ENCODE measurements at places on chromosomes 7 and 10.

GRCh38 chr10:9900751-9901150 lies 1116.9 kb upstream of the CELF2 start:
- DNase-seq: peak; percentile 31

DNA sequence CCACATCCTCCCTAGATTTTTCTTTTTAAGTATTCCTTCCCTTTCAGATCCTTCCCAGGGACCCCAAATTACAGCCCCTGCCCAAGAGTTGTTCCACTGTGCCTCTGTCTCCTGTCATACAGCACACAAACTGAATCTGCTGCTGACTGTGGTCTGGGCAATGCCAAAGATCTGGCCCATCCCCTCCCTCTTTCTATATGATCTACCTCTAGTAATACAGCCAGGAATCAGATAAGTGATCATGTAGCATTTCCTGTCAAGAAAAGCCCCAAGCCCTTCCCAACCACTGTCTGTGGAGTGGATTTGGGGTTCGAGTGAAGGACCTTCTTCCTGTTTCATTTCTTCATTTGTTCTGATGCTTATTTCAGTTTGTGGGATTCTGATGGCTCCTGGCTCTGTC lies 6.7 kb downstream of the STX1A start:
- DNase-seq: no peak

GRCh38 chr7:154171422-154171821 lies 119.2 kb downstream of the DPP6 start:
- DNase-seq: no peak

- DNase-seq: no peak
These were observed 227.9 kb upstream of the PRSS58 start for GRCh38 chr7:142485617-142486226.

- DNase-seq: no peak
These were observed 265.0 kb downstream of the ADARB2 start for GRCh38 chr10:1472178-1472958.

DNA sequence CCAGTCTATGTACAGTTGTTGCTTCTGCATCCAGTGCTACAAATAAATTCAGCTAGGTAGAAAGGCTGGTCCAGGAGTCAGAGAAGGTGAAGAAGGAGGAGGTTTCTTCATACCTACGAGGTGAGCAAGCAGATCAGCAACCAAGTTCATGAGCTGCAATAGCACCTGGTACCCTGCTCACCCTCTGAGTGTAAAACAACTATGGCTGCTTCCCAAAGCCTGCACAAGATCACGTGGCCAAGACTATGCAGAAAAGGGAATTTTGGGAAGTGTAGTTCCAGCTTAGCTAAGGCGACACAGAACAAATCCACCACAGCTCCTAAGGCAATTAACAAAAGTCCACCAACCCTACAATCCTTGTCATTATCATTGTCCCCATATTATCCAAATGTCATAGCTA lies 95.9 kb upstream of the AUTS2 start:
- DNase-seq: no peak

DNA sequence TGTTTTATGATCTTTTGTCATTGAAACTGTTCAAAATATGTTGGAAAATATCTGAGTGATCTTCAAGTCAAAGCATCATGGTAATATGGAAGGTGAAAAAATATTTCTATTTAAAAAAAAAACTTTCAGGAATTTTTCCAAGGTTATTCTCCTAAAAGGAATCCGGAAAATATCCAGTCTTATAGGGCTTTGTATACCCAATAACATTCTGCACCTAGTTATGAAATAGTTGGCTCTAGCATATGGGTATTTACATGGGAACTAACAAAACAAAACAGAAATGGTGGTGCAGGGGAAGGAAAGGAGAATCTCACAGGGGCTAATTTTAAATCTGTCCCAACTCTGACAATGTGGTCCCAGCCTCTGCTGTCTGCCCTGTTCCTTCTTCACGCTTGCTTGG lies 167.1 kb upstream of the RHEB start:
- no peak for DNase-seq

DNA sequence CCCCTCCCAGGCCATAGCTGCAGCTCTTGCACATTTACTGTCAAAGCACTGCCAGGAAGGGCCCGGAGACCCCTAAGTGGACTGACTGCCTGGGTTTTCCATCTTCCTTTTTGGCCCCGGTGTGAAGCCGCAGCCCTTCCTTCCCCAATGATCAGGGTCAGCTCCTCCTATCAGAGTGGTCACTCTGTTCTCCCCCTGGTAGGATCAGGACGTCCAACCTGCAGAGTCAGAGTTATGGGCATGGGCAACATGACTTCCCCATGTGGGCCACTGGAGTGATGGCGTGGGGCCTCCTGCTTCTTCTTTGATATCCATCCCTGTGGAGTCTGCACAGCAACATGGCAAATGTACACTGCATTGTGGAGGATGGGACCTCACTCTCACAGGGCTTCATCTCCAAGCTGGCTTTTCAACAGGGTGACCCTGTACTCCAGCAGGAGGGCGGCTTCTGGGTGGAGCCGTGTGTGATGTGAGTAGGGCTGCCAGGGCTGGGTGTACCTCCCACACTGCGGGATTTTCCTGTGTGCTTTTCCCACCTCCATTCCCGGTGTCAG lies 6.4 kb upstream of the RAMP3 start:
- no peak for DNase-seq

DNA sequence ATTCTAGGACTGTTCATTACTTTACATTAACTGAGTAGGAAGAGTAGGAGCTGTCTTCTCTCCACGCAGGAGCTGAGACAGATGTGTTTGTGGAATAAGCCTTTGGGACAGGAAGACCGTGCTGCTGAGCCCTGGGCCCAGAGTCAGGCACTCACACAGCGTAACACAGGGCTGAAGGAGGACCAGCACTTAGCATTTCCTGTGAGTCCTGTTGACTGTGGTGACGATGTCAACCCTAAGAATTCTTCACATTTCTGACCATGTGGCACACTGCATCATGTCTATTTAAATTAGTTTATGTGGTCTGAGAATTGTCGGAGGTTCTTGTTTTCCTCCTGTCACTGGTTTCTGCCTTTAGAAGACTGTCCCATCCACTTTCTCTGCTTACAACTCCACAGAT lies 117.2 kb downstream of the PIP4K2A start:
- DNase-seq: no peak

DNA sequence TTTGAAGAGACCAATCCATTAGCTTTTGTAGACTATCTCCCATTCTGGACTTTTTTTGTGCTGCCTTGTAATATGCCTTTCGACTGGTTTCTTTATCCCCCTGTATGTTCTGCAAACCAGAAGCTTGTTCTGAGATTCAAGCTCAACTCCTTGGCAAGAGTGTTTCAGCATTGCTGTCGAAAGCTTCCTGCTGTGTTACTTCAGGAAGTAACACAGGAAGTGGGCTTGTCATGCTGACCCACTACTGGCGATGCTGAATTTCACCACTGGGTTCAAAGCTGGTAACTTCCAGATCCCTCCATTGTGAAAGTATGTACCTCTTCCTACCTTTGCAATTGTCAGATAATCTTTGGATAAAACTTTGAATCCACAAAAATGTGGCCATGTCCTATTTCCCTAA lies 57.9 kb upstream of the INSYN2A start:
- DNase-seq: no peak

DNA sequence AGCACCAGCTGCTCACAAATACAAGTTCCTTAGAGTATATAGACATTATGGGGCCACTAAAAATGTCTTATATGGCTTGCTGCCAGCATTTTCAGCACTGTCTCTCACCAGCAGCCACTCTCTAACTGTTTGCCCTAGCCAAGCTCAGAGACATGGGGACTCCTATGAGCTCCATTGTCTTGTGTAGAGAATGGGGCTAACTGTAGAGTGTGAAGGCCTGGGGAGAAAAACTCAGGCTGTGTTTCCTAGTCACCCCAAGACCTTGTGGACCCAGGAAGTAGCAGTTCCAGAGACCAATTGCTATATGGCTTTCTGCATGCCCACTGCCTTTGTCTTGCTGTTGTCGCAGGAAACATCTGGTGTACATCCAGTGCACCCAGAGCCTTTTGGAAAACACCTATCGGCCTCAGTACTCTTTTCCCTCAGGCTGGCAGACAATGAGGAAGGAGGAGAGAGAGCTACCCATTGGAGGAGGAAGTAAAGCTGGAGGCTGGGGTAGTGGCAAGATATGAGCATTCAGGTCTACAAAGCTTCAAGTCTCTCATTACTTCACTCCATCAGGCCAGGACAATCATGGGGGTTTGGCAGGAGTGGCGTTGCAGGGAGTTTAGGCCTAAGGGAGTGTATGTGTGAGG lies 28.4 kb downstream of the ENTPD1 start:
- no peak for DNase-seq

GRCh38 chr10:36608866-36609265 lies 516.5 kb upstream of the ANKRD30A start:
- no peak for DNase-seq

DNA sequence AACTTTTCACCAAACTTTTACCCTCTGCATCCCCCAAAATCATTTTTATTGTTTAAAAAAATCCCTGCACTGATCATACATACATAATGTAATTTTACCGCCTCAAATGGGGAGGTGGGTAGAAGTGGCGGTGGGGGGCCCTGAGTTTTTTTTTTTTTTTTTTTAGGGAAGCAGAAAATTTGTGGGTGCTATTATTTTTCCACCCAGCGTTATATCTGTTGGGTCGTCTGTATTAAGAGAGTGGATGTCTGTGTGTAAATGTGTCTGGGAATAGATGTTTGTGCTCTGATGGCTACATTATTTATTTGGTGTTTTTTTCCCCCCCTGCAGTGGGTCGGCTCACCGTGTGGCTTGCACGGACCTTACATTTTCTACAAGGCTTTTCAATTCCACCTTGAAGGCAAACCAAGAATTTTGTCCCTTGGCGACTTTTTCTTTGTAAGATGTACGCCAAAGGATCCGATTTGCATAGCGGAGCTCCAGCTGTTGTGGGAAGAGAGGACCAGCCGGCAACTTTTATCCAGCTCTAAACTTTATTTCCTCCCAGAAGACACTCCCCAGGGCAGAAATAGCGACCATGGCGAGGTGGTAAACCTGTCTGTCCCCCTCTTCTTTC lies 438 bp downstream of the ARID5B start:
- no peak for DNase-seq

DNA sequence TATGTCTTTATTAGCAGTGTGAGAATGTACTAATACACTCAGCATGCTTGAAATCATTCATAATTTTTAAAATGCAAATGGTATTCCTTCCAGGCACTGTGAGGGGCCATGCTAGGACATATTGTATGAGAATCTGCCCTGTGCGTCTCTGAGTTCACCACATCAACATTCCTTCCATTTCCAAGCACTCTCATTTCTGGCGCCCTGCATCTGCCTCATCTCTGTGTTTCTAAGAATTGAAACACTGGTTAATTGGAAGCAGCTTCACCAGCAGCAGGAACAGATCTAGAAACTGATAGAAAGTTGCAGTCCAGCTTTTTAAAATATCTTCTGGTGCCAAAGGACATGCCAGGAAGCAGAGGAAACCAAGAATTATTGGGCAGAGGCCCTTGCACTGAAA lies 555.9 kb upstream of the DPP6 start:
- no peak for DNase-seq

- DNase-seq: no peak
These were observed 311.7 kb upstream of the KIAA1217 start for GRCh38 chr10:23897267-23897666.

DNA sequence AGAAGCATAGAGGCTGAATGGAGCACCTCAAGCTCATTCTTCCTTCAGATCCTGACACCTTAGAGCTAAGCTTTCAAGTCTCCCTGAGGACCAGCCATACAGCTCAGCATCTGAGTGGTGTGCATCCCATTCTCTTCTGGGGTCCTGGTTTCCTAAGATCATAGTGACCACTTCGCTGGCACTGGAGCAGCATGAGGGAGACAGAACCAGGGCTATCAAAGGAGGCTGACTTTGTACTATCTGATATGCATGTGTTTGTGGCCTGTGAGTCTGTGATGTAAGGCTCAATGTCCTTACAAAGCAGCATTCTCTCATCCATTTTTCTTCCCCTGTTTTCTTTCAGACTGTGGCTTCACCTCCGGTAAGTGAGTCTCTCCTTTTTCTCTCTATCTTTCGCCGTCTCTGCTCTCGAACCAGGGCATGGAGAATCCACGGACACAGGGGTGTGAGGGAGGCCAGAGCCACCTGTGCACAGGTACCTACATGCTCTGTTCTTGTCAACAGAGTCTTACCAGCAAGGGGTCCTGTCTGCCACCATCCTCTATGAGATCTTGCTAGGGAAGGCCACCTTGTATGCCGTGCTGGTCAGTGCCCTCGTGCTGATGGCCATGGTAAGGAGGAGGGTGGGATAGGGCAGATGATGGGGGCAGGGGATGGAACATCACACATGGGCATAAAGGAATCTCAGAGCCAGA lies 31.0 kb downstream of the PRSS2 start:
- DNase-seq: no peak

DNA sequence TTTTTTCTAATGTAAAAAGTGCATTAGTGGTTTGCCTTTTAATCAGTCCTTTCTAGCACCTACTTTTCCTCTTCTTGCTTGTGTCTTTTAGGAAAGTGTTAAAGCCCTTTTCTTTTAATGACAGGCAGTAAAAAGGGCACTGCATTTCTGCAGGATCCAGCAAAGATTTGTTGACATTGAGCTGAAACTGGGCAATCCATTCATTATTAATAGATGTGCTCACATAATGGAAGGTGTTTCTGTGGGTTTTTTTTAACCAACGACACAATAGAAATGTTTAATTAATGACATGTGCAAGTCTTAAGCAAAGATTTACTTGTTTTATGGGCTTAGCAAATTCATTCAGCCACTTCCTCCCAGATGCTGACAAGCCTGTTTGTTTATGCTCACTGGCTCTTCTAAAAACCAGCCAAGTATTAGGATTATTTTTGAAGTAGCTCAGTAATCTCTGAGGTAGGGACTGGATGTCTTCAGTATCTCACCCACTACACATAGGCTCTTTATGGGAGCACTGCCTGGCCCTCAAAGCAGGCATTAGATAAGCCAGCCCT lies 1201.1 kb downstream of the SORCS1 start:
- no peak for DNase-seq

- no peak for DNase-seq
These were observed 7.4 kb upstream of the LFNG start for GRCh38 chr7:2512179-2512661.

DNA sequence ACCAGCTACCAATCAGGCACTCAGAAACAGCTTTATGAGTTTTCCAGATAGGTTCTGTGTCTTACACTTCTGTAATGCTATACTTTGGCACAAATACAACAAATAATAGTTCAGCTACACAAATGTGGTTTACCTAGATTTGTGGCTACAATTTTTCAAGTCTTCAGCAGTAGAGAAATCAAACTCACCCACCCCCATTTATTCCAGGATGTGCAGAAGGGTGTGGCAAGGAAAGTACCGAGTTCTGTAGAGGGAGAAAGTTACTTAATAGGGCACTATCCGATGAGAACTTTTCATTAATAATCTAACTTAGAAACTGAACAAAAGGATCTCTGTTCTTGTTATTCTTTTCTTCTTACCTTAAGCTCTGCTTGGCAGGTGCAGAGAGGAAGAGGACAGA lies 30.3 kb upstream of the ATP6V0A4 start:
- DNase-seq: no peak

GRCh38 chr7:39490296-39490695 lies 75.9 kb upstream of the YAE1 start:
- no peak for DNase-seq

GRCh38 chr10:79266543-79267312 lies 80.5 kb upstream of the PPIF start:
- no peak for DNase-seq

All from NCI-H446 treated with DMSO at 0.1 percent for 48 hours (cell line).